ENCODE measurements at places on chromosomes 1 and 21. TPM values are rescaled to one million over a fixed set of nuclear protein-coding genes. Genes with fewer than 3 reads are reported as not detected.

The HDGF gene
- polyA plus RNA-seq, result 261 TPM

The TAS1R1 gene
- polyA plus RNA-seq, result 0.17 TPM

The PRDM16 gene
- polyA plus RNA-seq, result 13.6 TPM

DNA sequence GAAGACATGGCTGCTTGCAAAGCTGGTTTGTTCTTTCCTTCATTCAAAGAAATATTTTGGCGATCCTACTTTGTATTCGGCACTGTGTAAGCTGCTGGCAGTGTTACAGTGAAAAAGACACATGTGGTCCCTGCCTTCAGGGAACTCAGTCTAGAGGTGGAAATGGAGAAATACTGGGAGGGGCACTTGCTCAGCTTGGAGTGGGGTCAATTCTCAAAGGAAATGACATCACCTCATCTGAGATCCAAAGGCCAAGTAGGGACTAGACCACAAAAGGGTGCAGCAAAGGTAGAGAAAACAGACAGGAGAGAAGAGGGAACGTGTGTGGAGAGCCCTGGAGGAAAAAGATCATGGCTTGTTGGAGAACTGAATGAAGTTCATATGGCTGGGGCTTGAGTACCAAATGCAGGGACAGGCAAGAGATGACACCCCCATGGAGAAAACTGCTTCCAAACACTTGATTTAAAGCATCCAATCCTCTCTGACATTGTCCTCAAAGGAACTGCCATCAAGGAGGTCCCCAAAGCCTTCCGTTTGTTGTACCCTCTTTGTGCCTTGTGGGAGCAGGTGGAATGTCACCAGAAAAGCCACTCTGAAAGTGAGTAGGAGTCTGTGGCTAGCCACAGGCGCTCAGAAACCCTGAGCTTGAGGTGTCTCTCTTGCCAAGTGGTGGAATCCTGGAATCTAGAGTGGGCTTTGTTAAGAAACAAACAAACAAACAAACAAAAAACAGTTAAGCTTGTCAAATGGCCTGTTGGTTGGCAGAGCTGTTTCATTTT is 48.3 kb upstream of the TDRD10 start:
- no peak for DNase-seq

- no peak for DNase-seq
Measured at GRCh38 chr1:94792473-94793295, 27.5 kb upstream of the SLC44A3 start.

DNA sequence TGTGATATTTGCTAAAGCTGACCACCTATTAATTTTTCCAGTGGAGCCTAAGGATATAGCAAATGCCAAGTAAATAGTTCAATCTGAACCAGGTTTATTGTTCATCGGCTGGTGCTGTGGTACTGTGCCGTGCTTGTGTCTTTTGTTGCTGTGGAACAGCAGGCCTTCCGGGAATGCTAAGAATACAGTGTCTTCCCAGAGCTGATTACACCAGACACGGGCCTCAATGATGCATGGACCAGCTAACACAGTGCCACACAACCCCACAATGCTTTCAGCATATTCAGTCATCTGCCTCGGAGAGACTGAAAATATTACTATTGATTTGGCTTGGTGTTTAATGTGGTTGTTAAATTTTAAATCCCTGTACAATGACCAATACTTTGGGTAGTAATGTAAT is 415.4 kb downstream of the PTBP2 start:
- no peak for DNase-seq

DNA sequence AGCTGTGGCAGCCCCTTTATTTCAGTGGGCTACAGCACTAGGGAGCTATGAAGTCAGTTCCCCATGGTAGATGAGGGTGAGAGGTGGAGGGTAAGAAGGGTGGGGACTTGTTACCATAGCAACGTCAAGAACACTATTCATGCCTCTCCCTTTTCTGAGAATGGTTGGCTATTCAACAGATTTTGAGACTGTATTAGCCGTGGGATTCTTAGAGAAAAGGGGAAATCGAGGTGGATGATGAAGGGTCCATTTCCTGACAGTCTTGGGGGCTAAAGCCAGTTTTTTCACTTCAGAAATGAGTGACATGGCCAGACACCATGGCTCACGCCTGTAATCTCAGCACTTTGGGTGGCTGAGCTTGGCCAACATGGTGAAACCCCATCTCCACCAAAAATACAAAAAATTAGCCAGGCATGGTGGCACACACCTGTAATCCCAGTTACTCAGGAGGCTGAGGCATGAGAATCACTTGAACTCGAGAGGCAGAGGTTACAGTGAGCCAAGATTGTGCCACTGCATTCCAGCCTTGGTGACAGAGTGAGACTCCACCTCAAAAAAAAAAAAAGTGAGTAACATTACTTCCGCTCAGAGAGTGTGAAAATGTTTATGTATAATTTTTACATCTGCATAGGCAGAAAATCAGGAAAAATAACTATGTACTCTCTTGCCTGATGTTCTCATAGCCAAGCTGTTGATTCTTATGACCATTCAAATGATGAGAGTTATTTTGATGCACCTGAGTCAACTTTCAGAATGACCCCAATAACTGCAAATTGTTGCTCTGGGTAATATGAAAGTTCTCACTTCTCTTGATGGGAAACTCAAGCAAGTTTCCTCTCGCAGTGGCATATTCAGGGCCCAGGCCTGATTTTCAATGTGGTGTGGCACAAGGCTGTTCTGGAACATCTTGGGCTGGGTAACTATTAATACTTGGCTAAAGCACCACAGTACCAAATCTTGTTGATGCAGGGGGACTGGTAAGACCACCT is 23.2 kb upstream of the RGSL1 start:
- DNase-seq, result no peak

DNA sequence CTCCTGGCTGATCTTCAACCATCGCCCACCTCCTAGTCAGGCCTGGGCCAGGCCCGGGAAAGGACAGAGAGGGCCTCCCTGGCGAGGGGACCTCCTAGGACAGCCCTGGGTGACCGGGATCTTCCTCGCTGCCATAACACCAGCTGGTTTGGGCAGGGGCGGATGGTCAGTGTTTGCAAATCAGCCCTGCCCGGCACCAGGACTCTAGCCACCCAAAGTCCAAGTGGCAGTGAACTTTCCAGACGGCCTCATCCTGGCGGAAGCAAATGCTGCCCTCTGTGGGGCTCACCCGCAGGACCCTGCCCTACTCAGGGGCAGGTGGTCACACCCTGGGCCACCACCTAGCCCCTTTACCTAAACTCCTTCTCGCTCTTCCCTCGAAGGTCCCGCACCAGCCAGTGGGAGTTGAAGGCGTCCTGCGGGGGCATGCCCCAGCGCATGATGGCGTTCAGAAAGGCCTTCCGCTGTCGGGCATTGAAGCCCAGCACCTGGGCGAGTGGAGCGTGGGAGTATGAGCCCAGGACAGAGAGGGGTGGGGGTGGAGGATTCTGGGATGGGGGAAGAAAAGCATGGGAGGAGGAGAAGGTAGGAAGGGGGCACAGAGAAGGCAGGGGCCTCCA is 55.3 kb downstream of the CHD5 start:
- DNase-seq, result no peak
